Muscle of leg (tissue), 16 donors: ENCODE measurements at places on chromosomes 2 and 18.

DNA sequence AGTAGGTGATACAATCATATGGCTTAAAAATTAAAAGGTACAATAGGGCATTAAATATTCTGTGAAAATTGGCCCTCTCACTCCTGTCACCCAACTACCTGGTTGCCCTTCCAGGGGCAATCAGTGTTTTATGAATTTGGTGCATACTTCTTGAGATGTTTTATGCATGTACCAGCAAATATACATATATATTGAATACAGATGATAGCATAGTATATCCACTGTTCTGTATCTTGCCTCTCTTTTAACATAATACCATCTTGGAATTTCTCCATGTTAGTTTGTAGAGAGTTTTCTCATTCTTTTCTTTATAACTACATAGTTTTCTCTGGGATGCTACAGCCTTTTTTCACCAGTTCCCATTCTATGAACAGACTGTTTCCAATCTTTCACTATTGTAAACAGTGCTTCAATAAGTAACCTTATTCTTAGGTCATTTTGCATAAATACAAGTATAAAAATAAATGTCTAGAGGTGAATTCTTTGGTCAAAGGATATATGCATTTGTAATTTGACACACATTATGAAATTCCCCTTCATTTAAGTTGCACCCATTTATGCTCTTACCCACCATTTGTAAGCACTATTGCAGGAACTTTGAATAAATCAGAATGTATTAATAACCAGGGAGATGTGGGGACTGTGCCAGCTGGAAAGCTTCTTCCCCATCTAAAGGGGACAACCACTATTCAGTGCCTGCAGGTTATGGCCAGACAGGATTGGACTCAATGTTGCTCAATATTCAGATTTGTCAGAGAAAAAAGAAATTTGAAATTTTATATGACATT lies 225.4 kb downstream of the STK39 start:
- no peak overlapping the region for H3K4me3 ChIP-seq
- H3K27ac ChIP-seq: no peak overlapping the region
- no peaks in the 10 kb centered on the region for H3K4me1 ChIP-seq
- no peaks in the 10 kb centered on the region for H3K36me3 ChIP-seq
- DNase-seq: no peak

DNA sequence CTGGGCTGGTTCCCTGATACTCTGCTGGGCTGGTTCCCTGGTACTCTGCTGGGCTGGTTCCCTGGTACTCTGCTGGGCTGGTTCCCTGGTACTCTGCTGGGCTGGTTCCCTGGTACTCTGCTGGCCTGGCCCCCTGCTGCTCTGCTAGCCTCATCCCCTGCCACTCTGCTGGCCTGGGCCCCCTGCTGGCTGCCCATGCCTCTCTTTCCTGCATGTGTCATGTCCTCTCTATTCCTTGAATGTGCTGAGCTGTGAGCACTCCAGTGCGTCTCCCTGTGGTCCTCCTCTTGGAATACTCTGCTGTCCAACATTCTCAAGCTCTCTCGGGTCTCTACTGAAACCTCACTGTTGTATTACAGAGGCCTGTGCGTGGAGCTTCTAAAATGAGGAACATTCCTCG lies 216.3 kb downstream of the RNF144A start:
- no peaks in the 10 kb centered on the region for H3K27me3 ChIP-seq
- H3K27ac ChIP-seq: no peak overlapping the region
- no peaks in the 10 kb centered on the region for H3K4me1 ChIP-seq

GRCh38 chr2:98448441-98449145 lies 3.9 kb downstream of the INPP4A start:
- peaks cover 8% of the 10 kb centered on the region for H3K4me1 ChIP-seq
- no peak for DNase-seq
- no peak overlapping the region for H3K27ac ChIP-seq
- no peak overlapping the region for H3K4me3 ChIP-seq
- H3K27me3 ChIP-seq: no peaks in the 10 kb centered on the region

- no peak for DNase-seq
- no peaks in the 10 kb centered on the region for H3K36me3 ChIP-seq
- H3K4me1 ChIP-seq: no peaks in the 10 kb centered on the region
- H3K27me3 ChIP-seq: no peaks in the 10 kb centered on the region
Measured at GRCh38 chr2:47206181-47206580, 51.1 kb upstream of the STPG4 start.

DNA sequence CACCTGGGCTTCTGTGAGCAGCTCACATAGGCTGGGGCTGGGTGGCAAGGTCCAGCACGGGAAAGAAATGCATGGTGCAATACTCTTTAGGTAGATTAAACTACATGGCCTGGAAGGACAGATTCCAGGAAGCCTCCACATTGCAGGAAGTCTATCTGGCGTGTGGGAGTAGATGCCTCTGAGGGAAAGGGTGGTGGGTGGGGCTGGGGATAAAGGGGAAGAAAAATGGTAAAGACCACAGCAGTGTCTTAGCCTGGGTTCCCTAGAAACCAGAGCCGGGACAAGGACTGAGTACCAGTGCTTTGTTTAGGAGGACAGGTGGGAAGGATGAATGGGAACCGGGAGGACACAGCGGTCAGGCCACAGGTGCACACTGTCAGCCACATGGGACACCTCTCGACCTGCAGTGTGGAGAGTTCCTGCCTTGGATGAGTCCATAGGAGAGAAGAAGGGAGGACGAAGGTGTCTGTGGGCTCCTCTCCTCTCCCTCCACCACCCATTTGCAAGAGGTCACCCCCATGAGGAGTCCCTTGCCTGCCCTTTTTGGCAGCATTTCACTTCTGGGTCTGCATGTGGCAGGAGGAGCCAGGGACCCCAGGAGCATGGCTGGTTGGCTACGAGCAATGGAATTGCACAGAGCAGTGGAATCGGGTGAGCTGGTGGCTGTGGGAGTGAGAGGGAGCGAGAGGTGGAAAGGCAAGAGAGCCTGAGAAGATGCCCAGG lies 91.5 kb upstream of the HS6ST1 start:
- H3K27me3 ChIP-seq: no peaks in the 10 kb centered on the region
- peaks cover 17% of the 10 kb centered on the region for H3K4me1 ChIP-seq
- H3K27ac ChIP-seq: no peak overlapping the region
- H3K4me3 ChIP-seq: no peak overlapping the region
- DNase-seq: no peak
- no peaks in the 10 kb centered on the region for H3K36me3 ChIP-seq

GRCh38 chr2:152334701-152335015 lies 316 bp upstream of the FMNL2 start:
- peaks cover 9% of the 10 kb centered on the region for H3K4me1 ChIP-seq
- no peak for DNase-seq
- H3K4me3 ChIP-seq: peak overlapping the region; percentile 90
- H3K36me3 ChIP-seq: no peaks in the 10 kb centered on the region

DNA sequence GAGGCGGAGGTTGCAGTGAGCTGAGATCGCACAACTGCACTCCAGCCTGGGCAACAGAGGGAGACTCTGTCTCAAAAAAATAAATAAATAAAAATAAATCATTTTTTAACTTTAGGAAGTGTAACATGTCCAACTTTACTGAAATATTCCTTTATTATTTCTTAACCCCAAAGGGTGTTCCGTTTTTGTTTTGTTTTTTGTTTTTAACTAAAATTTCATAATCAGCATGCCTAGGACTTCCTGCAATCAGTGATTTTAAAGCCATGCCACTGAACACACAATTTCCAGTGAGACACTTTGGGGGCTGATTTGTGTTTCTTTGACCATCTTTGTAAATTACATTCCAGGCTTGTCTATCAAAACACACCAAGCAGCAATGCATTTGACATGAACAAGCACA lies 7.1 kb downstream of the CATIP start:
- no peak overlapping the region for H3K27ac ChIP-seq
- H3K4me3 ChIP-seq: no peak overlapping the region
- H3K36me3 ChIP-seq: no peaks in the 10 kb centered on the region
- DNase-seq: no peak
- peaks cover 13% of the 10 kb centered on the region for H3K4me1 ChIP-seq
